ENCODE measurements at places on chromosomes 1 and 21.

GRCh38 chr1:171998711-171999110 lies 157.4 kb downstream of the DNM3 start:
- DNase-seq: no peak

DNA sequence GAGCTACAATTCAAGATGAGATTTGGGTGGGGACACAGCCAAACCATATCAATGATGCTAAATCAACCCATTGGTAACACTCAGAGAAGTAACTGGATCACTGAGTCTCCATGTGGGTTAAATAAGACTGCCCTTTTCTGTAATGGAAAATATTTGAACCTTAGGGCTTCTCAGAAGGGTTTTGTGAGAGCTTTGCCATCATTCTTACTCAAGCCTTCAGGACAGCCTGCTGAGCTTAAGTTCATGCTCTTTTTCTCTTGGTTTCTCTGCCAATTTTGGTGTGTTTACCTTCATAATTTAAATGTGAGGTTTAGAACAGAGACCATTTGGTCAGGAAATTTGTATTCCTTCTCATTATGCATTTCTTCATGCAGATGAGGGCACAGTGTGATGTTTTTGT lies 74.7 kb downstream of the DISC1 start:
- no peak for DNase-seq

GRCh38 chr1:236141447-236142252 lies 689 bp upstream of the GPR137B start:
- peak; percentile 35 for DNase-seq

DNA sequence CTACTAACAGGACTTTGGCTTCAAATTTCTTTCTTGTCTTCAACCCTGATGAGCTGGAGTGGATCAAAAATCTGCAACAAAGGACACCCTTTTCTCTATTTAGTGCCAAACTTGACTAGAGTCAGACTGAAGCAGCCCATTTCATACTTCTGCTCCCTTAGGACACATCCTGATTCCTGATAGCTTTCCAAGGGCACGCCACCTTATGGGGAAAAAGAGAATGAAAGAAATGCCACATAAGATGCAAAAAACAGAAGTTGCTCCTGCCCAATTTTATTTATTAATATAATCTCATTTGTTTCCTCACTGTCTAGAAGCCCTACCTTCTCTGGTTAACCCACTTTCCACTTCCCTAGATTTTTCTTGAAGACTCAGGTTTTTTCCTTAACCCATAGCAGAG lies 72.7 kb upstream of the NBPF4 start:
- no peak for DNase-seq

DNA sequence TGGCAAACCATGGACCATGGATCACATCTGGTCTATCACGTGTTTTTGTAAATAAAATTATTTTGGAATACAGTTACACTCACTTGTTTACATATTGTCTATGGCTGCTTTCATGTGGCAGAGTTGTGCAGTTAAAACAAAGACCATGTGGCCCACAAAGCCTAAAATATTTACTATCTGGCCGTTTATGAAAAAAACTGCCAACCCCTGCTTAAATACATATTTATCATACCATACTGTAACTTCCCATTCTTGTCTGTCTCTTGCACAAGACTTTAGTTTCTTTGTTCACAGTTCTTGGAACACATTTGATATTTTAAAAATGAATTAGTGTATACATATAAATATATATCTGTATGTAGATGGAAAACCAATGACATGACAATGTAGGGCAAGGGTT lies 141.5 kb downstream of the PAPPA2 start:
- DNase-seq: no peak

DNA sequence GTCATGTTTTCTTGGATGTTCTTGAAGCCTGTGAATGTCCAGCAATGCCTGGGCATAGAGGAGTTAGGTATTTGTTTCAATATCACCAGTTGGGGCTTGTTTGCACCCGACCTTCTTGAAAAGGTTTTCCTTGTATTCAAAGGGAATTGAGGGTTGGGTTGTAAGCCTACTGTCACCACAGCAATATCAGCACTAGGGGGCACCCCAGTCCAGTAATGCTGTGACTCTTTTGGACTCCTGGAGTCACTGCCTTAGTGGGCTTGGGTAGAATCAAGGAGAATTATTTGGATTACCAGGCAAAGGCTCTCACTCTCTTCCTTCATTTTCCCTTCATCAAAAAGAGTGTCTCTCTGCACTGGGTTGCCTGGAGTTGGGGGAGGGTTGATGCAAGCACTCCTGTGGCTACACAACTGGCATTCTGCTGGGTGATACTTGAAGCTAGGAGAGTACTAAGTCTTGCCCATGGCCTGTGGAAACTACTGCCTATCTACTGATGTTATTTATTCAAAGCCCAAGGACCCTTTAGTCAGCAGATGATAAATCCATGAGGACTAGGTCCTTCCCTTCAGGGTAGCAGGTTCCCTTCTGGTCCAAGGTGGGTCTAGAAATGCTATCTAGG lies 34.5 kb downstream of the OR10R2 start:
- peak; percentile 56 for DNase-seq

DNA sequence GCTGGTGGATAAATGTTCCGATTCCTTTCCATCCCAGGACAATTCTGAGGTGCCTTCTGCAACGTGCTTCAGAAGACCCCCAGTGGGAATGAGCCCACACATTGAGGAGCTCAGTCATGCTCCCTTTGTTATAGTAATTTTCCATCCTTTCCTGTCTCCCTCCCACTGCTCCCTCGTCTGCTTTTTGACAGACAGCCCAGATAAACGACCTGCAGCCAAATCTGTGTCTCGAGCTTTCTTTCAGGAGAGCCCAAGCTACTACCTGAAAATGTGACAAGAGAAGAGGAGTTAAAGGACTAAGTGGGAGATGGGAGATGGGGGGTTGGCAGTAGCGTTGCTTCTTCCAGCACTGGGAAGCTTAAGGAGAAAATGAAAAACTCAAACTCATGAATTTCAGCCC lies 65.9 kb upstream of the LRRN2 start:
- DNase-seq: no peak

DNA sequence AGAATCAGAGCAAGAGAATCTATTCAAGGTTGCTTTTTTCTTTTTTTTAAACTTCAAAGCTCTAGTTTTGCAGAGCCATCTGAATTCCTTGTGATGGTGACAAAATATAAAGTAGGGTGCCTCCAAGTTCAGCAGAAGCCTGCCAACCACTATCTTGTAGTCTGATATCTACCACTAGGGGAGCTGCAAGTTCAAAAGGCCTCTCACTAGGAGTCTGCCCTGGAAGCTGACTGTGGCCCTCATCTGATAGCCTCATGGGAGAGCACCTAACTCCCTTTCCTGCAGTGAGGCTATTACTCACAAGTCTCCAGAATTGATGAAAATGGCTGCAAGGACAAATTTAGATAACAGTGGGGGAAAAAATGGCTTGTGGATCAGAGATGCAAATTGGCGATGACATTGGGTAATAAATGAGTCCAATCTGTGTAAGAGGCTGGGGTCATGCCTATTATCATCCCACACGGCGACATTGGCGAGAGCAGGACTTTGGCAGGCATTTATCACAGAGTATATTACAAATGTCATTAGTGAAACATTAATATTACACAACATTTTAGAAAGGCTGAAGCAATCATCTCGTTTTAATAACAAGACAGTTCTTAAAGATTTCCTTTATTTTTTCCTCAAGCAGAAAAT lies 10.7 kb upstream of the ZP4 start:
- peak; percentile 12 for DNase-seq

DNA sequence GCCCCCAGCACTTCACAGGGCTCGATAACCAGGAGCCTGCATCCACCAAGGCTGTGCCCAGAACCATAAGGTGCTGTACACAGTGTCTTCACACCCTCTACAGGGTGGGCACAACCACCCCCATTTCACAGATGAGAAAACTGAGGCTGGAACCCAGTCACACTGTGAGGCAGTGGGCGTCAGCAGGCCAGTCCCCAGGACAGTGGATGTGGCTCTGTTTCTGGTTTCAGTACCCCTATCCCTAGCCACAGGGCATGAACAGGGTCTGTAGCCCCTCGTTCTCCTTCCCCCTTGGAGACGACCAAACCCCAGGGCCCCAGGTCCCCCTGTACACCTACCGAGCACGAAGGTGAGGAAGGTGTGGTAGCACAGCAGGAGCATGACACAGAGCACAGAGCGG lies 27.6 kb downstream of the TTC39A start:
- no peak for DNase-seq

DNA sequence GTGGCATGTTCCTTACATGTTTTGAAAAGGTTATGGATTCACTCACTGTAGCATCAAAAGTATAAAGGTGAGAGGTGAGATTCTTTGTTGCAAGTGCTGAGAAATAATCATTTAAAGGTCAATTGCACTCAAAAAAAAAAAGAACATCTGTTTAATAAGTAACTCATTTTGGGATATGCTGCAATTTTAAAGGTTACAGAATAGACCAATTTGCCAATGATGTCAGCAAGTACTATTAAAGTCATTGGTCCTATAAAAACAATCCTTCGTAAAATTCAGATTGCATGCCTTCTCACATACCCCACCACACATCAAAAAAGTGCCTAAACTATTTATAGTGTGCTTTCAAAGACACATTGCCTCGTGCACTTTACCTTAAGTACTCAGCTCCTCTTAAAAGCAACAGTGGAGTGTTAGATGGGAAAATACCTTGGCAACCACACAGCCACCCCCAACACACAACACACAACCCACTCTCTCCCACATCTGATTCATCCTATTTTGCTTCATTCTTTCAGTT lies 218.2 kb upstream of the ADGRL2 start:
- DNase-seq: no peak

GRCh38 chr1:173479649-173480048 lies 2.5 kb downstream of the PRDX6 start:
- no peak for DNase-seq

DNA sequence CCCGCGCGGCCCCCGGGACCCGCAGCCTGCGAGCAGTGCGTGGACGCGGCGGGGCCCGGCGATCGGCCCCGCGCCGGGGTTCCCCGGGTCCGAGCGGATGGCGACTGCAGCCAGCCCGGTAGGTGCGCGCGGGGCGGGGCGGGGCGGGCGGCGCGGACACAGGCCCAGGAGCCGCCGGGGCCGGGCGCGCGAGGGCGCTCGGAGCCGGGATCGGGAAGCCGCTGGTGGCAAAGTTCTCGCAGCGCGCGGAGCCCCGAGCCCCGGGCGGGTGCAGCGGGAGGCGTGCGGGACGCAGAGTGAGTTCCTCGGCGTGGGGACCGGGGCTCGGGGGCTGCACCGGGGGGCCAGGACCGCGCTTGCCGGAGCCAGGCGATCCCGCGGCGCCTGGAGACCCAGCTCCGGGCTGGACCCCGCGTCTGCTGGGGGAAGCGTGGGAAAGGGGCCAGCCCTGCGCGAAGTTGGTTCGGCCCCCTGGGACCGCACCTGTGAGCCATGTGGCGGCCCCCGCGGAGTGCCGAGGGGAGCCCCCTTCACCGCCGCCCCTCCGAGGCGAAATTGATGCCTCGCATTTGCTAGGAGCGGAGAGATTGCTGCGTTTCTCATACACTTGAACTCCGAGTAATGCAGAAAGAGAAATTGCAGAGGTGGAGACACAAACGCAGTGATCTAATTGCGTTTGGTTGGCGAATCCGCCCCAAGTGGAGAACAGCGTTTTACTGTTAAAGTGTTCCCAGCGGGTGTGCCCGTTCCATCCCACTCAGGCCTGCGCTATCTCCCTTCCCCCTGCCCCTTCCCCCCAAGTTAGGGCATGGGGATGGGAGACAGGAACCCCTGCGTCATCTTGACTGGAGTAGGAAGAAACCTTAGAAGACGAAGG lies 228.9 kb upstream of the TMEM51 start:
- DNase-seq: peak; percentile 40

- DNase-seq: peak; percentile 43
These were observed 1.7 kb downstream of the CEP170 start for GRCh38 chr1:243253211-243253925.

- DNase-seq: peak; percentile 82
These were observed 68.3 kb downstream of the SLC35A3 start for GRCh38 chr1:100037927-100038659.

- no peak for DNase-seq
These were observed 197.2 kb downstream of the HHAT start for GRCh38 chr1:210525716-210526454.

- DNase-seq: peak; percentile 66
These were observed at the start of gene TTC34 for GRCh38 chr1:2801535-2802291. Gene TTC34 (minus strand): TSS chr1:2801693. CDS start chr1:2800827, 866 bp downstream.

- no peak for DNase-seq
These were observed 75.7 kb upstream of the C1orf87 start for GRCh38 chr1:60149251-60149650.

DNA sequence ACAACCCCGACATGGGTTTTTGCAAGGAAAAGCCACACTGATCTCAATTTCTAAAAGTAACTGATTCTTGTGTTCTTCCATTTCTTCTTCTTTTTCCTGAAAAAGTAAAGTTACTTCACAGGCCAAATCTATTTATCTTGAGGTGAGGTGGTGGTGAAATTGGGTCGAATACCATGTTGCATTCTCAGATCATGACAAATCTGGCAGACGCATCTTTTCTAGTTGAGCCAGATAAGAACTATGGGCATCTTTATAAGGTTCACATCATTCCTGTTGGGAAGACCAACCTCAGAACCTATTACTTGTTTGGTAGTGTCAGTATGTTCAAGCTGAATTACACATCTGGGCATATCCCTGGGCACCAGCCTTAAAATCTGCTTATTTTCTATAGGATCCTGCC lies 78.6 kb upstream of the USP25 start:
- DNase-seq: no peak

DNA sequence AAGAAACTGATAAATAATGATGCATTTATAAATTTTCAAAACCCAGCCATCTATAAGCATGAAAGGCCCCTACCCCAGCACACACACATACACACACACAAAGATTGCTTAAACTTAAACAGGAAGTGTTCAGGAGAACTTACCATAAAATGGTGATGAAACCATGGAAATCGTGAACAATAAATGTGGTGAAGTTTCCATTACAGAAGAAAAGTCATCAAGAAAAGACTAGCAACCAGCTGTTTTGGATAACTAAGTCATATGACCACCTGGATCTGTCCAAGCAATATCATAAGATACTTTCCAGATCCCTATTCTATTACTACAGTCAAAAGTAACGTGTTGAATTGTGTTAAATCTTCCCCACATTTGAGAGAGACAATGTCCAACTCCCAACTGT lies 24.1 kb downstream of the RGS5 start:
- DNase-seq: no peak

- peak; percentile 77 for DNase-seq
These were observed 1.4 kb downstream of the BACH1 start for GRCh38 chr21:29299916-29300806.

- DNase-seq: no peak
These were observed 1.3 kb downstream of the UBL4B start for GRCh38 chr1:110113551-110113950.

DNA sequence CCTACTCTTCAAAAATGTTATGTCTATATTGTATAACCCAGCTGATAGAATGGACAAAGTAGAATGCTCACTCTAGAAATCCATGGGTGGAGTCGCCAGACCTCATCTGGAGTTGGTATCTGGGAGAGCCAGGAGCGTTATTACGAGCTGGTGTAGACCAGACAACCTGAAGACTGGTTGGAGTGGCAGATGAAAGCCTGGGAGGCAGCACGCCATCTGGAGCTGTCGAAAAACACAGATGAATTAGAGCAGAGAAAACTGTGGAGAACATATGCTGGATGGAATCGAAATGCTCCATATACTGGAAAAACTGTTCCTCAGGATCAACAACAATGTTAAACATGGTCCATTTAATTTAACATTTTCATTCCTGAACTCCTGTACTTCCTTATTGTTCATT lies 333.6 kb downstream of the KCTD3 start:
- DNase-seq: no peak

Measured in KBM-7 (cell line).